ENCODE measurements at places on chromosomes 7 and 10.

- DNase-seq, result no peak
These were observed 4.6 kb upstream of the NANOS1 start for GRCh38 chr10:119024882-119025281.

DNA sequence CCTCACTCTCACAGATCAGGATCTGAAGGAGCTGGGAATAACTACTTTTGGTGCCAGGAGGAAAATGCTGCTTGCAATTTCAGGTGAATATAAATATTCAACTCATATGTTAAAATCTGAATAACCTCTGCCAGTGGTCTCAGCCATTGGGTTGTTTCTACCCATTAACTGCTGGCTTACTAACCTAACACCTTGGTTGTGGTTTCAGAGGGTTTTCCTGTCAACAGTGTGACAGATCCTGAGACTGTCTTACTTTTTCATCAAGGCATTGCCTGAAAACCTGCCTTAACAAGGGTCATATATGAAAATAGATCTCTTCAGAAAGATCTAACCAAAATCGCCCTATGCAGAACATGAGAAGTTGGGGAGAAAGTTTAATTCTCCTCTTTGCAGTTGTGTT, 307.7 kb downstream of the BICC1 start:
- DNase-seq, result no peak

DNA sequence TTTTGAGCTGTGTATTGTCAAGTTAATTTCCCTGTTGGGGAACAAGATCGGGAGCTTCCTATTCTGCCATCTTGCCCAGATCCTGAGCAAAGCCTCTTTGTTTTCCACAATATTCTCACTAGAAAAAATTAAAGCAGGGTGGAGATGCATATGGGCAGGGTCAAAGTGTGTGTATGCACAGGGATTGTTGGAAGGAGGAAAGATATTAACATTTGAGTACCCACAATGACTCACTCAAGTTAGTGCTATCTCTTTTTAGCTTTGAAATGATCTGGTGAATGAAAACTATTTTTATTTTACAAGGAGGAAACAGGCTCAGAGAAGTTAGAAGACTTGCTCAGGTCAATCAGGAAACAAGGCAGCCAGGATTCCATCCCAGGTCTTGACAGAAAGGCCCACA, 6.7 kb upstream of the BTBD16 start:
- no peak for DNase-seq

DNA sequence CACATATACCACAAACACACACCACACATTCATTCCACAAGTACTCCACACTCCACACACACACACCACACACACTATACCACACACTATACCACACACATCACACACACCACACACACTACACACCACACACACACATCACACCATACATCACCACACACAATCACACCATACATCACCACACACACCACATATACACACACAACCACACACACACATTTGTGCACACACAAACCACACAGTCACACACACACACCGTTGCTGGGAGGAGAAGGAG, 112.8 kb downstream of the PTPN20 start:
- no peak for DNase-seq

GRCh38 chr10:11835704-11836103, 12.5 kb downstream of the PROSER2 start:
- no peak for DNase-seq

GRCh38 chr10:68406111-68406814, 814 bp downstream of the RUFY2 start:
- DNase-seq, result peak; percentile 48

GRCh38 chr7:106593028-106593417, 67.9 kb downstream of the CCDC71L start:
- DNase-seq, result no peak

GRCh38 chr7:16915405-16915804, 33.6 kb upstream of the AGR3 start:
- DNase-seq, result peak; percentile 93

- DNase-seq, result peak; percentile 42
These were observed 13.7 kb upstream of the WAPL start for GRCh38 chr10:86535132-86535882.

- no peak for DNase-seq
These were observed 102.4 kb downstream of the CHCHD3 start for GRCh38 chr7:132979524-132979923.

GRCh38 chr7:106365252-106366005, 80.6 kb upstream of the NAMPT start:
- peak; percentile 29 for DNase-seq

DNA sequence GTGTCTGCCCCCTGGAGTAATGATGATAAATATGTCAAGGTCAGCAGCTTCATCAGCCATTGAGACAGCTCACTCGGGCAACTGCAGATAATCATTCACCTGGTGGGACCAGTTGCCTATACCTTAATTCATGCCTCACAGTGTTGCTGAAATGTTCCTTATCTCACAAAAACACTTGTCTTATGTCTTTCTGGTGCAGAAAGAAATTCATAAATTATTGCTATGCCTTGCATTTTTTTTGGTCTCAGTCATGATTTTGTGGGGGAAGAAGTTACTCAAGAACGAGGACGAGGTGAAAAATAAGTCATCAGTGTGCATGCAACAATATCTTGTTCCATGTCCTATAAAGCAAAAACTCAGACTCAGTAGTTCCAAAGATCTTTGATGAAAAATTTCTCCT, 16.0 kb downstream of the TRIL start:
- DNase-seq, result no peak

DNA sequence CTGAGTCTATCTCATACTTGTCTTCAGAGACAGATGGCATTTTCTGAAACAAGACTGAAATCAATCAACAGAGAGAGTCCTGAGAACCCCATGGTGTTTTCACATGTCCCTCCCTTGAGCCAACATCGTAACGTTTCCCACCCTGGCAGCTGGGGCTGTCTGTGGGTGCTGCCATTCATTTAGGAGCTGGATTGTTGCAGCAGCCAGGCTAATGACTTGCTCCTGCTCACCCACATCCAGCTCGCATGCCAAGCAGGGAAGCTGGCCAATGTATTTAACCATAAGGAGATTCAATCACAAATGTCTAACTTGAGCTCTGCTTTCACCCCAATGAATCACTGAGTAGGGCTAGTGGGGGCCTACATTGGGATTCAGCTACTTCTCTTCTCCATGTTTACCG, 146.1 kb downstream of the ADRA2A start:
- no peak for DNase-seq

DNA sequence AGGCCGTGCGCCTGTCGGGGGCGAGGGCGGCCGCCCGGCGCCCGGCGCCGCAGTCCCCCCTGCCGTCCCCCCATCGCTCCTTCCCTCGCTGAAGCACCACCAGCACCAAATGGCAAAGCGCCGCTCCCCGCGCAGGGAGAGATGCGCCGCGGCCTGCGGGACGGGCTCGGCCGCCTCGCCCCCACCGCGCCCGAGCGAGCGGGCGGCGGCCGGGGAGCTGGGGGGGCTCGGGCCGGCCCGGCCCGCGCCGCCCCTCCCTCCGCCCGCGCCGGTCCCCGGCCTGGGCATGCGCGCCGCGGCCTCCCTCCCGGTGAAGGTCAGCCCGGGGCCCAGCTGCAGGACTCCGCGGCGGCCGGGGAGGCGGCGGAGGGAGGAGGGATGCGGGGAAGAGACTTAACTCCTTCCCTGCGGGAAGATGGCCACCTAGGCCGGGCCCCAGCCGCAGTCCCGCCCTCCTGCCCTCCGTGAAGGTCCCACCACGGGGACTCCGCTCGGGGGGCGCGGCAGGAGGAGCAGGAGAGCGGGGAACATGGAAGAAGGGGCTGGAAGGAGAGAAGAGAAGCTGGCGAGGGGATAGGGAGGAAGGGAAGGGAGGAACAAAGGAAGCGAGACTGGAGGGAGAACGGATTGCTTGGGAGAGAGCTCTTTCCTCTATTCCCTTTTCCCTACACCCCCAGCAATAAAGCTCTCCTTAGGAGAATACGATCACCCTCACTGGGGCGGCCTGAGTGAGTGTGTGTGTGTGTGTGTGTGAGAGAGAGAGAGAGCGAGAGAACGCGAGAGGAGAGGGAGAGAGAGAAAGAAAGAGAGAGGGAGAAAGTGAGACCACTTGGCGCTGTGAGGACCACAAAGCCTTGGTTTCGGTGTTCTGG, 3.4 kb upstream of the SMARCD3 start:
- peak; percentile 57 for DNase-seq

DNA sequence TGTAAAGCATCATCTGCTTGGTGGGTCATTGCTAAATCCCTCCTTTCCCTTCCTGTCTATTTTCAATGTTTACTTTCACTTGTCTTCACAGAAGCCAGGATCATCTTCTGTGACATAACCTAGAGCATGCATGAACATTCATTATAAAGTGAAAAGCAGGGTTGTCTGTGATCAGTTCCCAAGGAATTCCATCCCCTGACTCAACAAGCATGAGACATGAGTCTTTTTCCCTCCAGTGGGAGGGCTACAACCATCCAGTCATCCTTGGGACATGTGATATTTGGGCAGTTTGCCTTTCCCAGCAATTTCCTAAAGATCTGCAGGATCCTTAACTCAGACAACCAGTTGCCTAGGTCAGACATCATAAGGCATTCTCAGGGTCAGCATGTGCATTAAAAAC, 166.3 kb upstream of the TMEM196 start:
- peak; percentile 97 for DNase-seq

DNA sequence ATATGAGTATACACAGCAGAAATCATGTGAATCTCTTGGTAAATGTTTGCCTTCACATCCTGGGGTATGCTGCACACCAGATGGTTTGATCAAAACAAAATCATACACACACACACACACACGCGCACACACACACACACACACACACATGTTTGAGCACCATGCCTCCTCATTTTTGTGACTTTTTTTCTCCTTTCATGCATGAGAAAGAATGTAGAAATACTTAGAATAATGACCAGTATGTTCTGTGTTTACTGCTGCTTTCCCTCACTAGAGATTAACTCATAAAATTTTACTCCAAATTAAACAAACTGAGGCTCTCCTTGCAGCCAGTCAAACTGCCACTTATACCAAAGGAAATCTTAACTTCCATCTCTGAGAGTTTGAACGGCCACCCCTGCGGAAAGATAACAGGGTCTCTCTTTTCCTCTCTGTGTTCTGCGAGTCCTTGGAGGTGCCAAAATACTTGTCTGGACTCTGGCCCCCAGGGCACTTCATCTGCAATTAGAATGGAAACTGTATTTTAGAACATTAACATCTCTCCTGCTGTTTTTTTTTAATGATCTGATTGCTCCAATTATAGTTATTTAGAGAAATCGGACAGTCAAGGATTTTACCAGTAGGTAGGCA, 320.8 kb upstream of the NFE2L3 start:
- DNase-seq, result no peak

- DNase-seq, result no peak
These were observed 4.6 kb downstream of the VWA2 start for GRCh38 chr10:114243661-114244060.

DNA sequence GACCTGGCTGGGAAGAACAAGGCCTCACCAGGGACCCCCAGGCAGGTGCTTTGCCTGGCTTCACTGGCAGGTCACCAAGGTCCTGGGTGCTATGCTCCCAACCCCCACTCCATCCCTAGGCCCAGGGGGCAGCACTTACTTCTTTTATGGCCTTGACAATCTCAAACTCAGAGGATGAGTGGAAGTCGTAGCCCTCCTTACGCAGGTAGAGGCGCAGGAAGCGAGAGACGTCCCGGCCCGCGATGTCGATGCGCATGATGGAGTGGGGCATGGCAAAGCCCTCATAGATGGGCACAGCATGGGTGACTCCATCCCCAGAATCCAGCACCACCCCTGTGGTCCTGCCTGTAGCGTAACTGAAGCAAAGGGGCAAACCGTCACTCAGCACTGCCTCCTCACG, 18.5 kb downstream of the ACTR1A start:
- no peak for DNase-seq

DNA sequence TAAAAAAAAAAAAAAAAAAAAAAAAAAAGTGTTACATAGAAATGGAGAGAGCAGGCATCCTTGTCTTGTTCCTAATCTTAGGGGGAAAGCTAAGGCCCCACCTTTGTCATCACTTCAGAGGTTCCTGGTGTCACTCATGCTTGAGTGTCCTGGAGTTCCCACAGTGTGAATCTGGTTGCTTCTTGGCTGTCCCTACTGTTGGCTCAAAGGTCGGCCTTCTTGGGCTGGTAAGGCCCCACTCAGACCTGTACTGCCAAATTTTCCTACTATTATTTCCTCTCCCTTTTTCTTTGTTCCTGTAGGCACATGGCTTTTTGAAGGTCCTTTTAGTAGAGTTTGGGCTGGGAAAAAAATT, 21.5 kb downstream of the OPTN start:
- DNase-seq, result no peak

DNA sequence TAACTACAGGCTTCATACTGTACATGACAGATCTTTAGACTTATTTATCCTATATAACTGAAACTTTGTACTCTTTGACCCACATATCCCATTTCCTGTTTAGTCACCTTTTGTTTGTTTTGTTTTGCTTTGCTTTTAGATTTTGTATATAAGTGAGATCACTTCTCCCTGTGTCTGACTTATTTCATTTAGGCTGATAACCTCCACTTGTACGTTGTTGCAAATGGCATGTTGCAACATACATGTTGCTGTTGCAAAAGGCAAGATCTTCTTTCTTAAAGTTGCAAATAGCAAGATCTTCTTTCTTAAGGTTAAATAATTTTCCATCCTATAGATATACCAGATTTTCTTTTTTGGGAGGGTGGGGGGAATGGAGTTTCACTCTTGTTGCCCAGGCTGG, 341.5 kb downstream of the OTUD1 start:
- DNase-seq, result no peak

Data from fibroblast of mammary gland (primary cell).